ENCODE measurements at places on chromosomes 16 and 17.

GRCh38 chr17:29572691-29573557 is 4.4 kb downstream of the TP53I13 start:
- DNase-seq, result no peak

GRCh38 chr17:66494023-66494803 is 191.8 kb downstream of the PRKCA start:
- no peak for DNase-seq

DNA sequence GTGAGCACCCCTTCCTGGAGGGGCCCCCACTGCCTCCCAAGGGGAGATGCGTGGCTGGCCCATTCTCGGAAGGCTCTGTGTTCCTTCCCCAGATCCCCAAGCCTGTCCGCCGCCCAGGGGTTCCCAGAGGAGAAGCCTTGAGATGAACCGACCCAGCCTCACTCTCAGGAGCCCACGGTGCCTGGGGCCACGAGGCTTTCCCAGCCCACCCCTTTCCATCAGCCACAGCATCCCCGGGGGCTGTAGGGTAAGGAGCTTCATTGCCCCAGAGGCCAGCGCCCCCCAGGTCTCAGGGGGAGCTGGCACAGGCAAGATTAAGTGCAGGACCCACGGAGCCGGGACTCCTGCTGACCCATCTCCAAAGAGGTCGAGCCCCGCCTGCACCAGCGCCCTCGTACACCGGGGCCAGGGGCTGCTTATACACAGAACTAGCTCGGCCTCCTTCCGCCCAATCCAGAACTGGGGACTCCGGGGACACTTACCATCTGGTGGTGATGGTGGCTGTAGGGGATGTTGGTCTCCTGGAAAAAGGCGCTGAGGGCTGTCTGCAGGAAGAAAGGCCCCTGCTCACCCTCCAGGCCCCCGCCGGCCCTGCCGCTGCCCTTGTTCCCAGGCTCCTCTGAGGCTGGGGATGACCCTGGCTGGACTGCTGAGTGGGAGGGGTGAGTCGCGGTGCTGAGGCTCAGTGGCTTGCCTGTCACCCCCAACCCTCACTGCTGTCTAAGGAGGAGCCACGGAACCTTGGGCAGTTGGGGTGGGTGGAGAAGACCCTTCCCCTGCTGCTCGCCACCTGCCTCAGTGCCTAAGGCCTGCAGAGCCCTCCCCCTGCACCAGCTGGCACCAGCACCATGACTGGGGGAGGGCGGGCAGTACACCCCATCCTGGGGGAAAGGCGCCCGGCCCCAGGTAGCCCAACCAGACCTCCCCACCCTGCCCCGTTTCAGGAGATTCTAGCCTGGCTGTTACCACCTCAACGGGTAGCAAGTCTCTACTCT is 4.4 kb downstream of the UBALD1 start:
- no peak for DNase-seq

DNA sequence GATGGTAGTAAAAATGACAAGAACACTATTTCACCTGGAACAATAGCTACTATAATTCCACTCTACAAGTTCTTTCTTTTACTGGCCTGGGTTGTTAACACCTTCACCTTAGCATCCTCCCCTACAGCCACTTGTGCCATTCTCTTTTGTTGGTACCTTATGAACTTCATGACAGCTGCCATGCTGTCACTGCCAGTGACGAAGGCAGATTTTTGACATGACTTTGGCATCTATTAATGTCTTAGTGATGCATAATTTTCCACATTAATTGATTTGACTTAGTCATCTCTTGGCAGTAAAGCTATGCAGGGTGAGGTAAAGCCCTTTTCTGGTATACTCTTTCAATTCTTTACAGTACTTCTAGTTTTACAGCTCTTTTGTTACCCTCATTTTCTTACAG is 207.9 kb downstream of the TANC2 start:
- no peak for DNase-seq

- peak; percentile 50 for DNase-seq
These were observed 662 bp downstream of the WIPF2 start for GRCh38 chr17:40219594-40220338.

GRCh38 chr17:29565643-29566472 is 979 bp downstream of the ABHD15 start:
- no peak for DNase-seq

GRCh38 chr16:60748366-60748765 is 1287.9 kb downstream of the CDH8 start:
- no peak for DNase-seq

GRCh38 chr17:45687594-45687993 is 96.5 kb upstream of the CRHR1 start:
- no peak for DNase-seq

GRCh38 chr17:82215095-82215971 is 2.7 kb upstream of the CCDC57 start:
- no peak for DNase-seq

- DNase-seq, result no peak
These were observed 12.3 kb downstream of the FOXF1 start for GRCh38 chr16:86522634-86523033.

DNA sequence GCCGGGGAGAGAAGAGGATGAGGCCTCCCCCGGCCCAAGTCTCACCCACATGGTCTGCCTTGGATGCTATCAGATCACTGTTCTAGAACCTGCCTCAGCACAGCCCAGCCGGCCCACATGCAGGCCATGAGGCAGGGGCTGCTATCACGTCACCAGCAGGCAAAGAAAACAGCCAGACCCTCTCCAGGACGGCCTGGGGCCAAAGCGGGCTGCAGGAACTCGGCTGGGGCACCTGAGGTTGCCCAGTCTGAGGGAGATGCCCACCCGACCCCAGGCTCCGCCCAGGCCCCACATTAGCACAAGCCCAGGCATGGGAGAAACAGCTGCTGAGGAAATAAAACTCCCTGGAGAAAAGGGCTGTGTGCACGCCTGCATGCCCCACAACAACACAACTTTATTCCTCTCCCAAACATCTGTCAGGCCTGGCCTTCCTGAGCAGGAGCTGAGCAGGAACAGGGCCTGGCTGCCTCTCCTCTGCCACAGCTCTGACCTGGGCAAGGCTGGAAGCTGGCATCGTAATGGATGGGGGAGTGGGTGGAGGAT is 6.7 kb upstream of the SMIM5 start:
- DNase-seq, result no peak

DNA sequence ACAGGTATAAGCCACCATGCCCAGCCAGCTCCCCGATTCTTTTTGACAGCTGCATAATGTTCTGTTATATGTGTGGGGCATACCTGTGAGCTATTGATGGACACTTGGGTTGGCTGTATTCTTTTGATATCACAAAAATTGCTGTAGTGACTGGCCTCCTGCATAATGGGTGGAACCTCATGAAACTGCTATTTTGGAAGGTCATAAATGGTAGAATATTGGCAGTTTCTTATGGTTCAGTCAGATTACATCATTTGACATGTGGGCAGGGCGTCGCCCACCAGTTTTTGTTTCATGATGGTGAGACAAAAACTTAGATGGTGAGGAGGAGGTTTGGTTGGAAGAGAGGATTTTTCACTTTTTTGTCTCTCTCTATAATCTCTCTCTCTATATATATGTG is 26.7 kb upstream of the POLR3E start:
- DNase-seq, result no peak
